ENCODE measurements at places on chromosomes 1 and 21.

DNA sequence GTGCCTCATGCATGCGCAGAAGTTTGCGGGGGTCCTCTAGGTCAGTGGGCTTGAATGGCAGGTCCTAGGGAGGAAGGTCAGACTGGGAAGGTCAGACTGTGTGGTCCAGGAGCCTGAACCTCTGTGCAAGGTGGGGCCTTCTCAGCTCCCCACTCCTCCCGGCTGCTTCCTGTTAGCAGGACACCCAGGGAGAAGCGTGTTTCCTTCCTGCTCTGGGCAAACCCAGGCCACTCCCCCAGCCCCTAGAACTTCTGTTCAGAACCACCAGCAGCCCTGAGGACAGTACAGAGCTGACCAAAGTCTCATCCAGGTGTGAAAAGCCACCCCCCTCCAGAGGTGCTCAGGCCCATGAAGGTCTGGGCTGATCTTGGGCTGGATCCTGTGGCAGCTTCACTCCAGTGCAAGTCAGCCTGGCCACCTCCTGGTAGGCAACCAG lies 29.9 kb downstream of the NAV1 start:
- DNase-seq, result no peak

DNA sequence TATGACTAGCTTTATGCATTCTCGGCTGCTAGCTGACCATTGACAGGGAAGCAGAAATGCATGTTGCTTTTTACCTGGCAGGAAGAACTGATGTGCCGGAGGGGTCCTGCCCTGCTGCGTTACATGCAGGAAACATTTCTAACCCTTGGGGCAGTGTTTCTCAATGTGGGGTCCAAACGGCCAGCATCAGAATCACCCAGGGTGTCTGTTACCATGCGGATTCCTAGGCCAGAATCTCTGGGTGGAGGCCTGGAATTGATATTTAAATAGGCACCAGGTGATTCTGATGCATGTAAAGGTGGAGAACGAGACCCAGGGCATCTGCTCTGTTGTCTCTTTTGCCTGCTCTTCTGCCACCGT lies 182.7 kb downstream of the PCP4 start:
- no peak for DNase-seq

GRCh38 chr1:38240618-38241017 lies 194.0 kb upstream of the POU3F1 start:
- no peak for DNase-seq

DNA sequence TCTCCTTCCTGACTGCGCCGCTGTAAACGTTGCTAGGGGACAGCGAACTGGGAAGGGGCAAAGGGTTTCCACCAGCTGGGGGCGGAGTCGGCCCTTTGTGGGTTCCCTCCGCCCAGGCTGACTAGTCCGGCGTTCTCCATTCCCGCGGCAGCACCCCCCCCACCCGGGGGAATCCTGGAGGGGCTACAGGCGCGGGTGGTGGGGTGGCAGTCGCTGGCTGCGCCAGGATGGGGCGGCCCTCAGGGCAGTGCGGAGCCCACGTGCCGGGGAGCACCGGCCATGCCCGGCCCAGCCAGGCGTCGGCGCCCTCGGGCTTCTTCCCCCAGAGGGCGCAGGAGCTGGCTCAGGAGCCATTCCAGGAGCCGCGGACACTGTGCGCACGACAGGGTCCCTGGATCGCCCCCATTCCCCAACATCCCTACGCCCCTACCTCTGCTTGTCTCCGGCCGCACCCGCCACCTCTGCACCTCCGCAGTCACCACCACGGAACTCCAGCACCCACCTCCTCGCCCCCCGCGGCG lies 476 bp downstream of the BATF3 start:
- DNase-seq, result peak; percentile 86

DNA sequence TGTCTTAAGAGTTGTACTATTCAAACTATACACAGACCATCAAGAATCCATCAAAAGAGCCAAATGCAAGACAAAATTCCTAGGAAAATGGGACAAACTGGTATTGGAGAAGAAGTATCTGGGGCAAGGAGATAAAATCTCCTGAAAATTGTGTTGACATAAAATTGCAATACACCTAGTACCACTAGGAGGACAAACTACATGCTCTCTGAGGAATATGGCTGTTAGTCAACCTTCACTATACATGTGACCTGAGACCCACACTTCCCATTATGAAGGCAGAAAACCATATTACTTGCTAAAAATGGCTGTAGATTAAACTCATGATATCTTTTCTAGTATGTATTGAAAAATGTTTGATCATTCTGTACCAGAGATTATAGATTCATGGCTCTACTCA lies 30.0 kb downstream of the IRF2BP2 start:
- DNase-seq, result peak; percentile 80

DNA sequence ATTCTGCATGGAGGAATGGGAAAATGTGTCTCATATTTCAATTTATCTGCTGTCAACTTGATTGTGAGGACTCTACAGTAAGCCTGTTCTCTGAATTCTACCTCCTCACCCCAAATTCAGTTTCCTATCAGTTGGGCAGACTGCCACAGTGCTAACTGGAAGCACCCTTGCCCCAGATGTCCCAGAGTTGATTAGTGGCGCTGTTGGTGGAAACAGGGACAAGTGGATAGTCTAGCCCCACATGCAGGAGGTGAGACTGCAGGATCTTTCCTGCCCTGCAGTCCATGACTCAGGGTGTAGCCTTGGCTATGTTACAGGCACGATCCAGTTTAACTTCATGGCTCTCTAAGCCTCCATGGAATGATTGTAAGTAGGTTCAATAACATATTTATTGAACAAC lies 22.1 kb downstream of the ADAM30 start:
- DNase-seq, result no peak

DNA sequence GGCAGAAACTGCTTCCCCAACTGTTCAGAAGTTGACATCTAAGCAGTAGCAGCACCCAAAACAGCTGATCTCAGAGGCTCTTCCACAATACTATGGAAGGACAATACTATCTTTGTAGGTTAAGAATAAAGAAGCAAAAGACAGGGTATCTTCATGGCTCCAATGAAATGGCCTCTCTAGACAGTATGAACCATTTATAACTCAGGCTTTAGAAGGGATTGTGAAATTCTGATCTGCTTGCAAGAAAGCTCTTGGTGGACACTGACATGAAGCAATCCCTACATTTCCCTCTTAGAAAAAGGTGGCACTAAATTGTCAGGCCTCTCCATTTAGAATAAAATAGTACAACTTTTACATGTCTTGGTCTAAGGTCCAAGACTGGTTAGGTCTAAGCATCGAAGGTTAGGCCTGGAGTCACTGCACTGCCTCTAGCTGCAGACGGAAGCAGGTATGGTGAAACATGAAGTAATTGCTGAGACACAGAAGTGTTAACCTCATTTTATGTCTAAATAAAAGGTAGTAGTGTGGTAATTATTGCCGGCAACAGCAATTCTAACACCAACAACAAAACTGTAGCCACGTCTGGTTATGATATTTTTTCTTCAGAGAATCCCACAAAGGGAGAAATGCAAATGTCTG lies 50.6 kb upstream of the HP1BP3 start:
- DNase-seq, result no peak

DNA sequence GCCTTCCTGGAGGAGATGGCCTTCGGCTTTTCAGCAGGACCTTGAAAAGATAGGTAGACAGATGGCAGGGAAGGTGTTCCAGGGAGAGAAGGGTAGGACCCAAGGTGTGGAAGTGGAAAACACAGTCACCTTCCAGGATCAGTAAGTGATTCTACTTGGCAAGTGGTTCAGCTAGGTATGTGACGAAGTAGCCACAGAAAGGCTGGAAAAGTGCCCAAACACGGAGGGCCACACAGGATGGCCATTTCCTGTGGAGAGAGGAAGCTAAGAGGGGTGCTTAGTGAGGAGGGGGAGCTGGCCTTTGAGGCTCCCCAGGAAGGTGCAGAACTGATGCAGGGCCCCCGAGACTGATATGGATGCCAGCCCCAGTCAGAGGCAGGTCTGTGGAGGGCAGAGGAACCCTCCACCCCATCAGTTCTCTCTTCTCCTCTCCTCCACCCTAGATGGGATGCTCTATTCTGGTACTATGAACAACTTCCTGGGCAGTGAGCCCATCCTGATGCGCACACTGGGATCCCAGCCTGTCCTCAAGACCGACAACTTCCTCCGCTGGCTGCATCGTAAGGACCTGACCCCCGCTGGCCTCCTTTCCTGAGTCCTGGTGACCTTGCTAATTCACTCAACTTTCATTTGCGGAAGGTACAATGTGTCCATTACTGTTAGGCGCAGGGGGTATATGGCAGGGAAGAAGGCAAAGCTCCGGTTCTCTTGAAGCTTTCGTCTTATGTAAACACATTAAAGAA lies 6.8 kb downstream of the SEMA4A start:
- DNase-seq, result no peak

DNA sequence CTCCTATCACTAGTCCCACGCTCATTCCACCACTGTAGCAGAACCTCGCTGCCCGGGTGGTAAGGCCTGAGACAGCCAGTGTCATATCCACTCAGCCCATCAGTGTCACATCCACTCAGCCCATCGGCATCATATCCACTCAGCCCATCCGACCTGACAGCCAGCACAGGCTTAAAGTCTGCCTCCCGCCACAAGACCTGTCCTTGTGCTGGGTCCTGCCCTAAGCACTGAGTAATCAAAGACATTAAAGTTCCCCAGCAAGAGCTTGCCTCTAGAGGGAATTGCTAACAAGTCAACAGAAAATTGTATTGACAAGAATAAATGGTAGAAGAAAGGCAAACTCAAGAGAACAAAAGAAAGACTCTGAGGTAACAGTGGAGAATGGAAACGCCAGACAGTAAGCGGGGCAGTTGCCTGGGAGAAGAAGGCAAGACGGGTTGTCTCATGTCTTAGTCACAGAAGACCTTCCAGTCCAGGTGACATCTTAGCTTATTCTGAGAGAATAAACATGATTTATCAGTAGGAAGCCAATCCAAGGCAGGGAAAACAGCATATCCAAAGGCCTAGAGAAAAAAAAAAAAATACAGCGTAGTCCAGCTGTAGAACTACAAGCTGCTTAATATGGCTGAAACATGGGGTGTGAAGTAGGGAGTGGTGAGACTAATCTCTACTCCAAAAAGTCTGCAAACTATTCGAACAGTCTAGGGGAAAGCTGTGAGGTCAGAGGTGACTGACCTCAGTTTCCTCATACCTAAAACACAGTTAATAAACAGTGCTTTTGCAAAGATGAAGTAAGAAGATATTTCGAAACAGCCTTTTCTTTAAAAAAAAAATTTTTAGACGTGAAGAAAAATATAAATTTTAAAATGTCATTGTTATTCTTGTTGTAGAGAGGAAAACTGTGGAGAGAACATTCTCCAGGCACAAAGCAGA lies 1.1 kb downstream of the ITLN1 start:
- DNase-seq, result peak; percentile 43

DNA sequence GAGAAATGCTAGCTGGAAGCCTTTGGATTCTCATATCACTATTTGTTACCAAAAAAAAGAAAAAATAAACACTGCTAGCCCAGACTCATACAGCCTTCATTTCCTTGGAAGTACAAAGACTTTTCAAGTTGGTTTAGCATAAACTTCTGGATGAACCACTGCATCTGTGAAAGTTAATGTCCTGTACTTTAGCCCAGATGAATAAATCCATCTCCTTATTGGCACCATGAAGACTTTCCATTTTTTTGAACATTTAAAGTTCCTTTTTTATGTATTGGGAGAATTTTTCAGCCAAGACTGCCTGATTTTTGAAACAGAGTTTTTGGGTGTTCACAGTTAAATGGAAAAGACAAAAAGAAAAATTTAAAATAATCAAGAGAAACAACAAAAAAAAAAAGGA lies 184.0 kb upstream of the C1orf87 start:
- no peak for DNase-seq

DNA sequence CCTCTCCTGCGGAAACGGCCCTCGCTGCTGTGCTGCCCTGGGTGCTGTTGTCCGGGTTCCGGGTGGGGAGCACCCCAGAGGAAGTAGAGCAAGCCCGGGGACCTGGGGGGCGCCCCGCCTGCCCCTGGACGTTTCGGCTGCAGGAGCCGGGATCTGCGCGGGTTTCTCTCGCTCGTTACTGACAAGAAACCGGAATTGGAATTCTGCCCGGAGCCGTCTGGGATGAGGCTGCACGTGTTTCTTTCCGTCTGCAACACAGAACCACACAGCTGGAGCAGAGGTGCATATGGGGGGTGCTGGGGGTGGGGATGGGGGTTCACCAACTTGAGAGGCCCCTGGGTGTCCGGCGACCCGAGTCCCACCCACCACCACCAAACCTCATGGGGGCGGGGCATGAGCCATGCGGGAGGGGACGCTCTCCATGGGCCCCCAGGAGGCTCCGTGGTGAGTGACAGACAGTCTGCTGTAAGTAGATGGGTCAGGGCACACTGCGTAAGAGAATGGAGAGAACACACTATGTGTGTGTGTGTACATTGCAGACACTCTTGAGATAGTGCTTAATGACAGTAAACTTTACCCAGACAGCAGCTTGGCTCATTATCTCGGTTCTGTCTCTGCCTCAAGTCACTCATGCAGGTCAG lies 261.4 kb upstream of the C1orf174 start:
- no peak for DNase-seq

GRCh38 chr1:241336335-241336734 lies 20.7 kb downstream of the RGS7 start:
- DNase-seq, result no peak
